Heart right ventricle (tissue), 16 donors: ENCODE measurements at places on chromosomes 3 and 15. TPM values are rescaled to one million over a fixed set of nuclear protein-coding genes. Genes with fewer than 3 reads are reported as not detected.

EPHA3 gene
- 5.2 TPM for total RNA-seq

ELP6 gene
- 18.0 TPM for total RNA-seq

DNA sequence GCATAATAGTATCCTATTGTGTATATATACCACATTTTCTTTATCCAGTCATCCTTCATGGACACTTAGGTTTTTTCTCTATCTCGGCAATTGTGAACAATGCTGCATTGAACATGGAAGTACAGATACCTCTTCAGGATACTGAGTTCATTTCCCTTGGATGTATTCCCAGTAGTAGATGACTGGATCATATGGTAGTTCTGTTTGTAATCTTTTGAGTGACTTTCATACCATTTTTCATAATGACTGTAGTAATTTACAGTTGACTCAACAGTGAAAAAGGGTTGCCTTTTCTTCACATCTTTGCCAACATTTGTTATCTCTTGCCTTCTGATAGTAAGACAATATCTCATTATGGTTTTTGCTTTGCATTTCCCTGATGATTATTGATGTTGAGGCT, 21.8 kb downstream of the MYH15 start:
- H3K27me3 ChIP-seq = no peaks in the 10 kb centered on the region
- no peak for DNase-seq
- no peak overlapping the region for H3K4me3 ChIP-seq
- no peaks in the 10 kb centered on the region for H3K36me3 ChIP-seq

DNA sequence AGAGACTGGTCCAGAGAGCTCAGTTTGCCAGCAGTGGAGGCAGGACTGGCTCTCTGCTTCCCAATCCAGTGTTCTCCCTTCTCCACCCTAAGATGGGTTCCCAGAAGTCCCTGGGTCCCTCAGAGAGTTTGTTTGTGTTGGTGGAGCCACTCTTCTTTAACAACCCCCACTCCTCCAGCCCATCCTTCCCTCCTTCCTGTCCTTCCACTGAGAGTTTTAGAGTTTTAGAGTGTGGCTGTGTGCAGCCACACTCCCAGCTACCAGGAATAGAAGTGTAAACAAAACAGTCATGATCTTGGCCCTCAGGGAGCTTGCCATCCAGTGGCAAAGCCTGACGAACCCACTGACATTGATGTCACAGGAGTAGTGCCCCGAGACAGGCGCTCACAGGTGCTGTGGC, 12.5 kb upstream of the FBLN2 start:
- no peak for DNase-seq
- no peaks in the 10 kb centered on the region for H3K36me3 ChIP-seq
- no peaks in the 10 kb centered on the region for H3K27me3 ChIP-seq
- peak overlapping the region; percentile 51 for H3K27ac ChIP-seq

NOX5 gene
- 0.30 TPM for total RNA-seq

DNA sequence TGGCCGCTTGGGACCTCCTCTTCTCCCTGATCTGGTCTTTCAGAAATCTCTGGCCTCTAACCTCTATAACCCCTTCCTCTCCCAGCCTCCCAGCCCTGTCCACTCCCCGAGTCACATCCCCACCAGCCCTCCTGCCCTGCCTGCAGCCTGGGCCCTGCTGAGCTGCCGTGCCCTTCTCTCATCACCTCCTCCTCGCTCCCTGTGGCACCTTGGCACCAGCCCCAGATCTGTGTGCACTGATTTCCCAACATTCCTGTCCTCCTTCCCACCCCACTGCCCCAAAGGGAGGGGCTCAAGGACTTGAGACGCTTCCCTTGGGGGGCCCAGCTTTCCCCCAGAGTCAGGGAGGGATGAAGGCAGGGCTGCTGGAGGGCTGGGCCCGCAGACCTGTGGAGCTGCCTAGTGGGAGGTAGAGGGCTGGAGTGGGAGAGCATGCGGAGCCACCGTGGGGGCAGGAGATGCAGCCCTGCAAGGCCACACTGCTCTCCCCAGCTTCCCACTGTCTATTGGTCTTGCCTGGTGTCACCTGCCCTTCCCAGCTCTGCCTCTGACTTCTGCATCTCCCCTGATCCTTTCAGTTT, 42.7 kb downstream of the EXOG start:
- H3K27ac ChIP-seq = peak overlapping the region; percentile 98
- H3K4me1 ChIP-seq = peaks cover 72% of the 10 kb centered on the region
- H3K36me3 ChIP-seq = peaks cover 8% of the 10 kb centered on the region
- peak; percentile 52 for DNase-seq

- no peaks in the 10 kb centered on the region for H3K27me3 ChIP-seq
- H3K36me3 ChIP-seq = no peaks in the 10 kb centered on the region
- peak overlapping the region; percentile 92 for H3K27ac ChIP-seq
- H3K4me3 ChIP-seq = peak overlapping the region; percentile 89
- no peak for DNase-seq
Measured at GRCh38 chr15:49154799-49155109, 645 bp downstream of the COPS2 start.

PRSS50 gene
- 0.28 TPM for total RNA-seq

GRCh38 chr3:121970047-121970446, 52.0 kb downstream of the ILDR1 start:
- H3K27me3 ChIP-seq = no peaks in the 10 kb centered on the region
- H3K36me3 ChIP-seq = no peaks in the 10 kb centered on the region
- no peaks in the 10 kb centered on the region for H3K4me1 ChIP-seq
- H3K4me3 ChIP-seq = no peak overlapping the region
- DNase-seq = no peak
- no peak overlapping the region for H3K27ac ChIP-seq

- peak overlapping the region; percentile 37 for H3K4me3 ChIP-seq
- no peaks in the 10 kb centered on the region for H3K27me3 ChIP-seq
- H3K27ac ChIP-seq = peak overlapping the region; percentile 90
- peaks cover 41% of the 10 kb centered on the region for H3K4me1 ChIP-seq
- H3K36me3 ChIP-seq = no peaks in the 10 kb centered on the region
Measured at GRCh38 chr3:123385981-123386380, 62.9 kb downstream of the ADCY5 start.
